ENCODE measurements at places on chromosomes 5 and 9.

DNA sequence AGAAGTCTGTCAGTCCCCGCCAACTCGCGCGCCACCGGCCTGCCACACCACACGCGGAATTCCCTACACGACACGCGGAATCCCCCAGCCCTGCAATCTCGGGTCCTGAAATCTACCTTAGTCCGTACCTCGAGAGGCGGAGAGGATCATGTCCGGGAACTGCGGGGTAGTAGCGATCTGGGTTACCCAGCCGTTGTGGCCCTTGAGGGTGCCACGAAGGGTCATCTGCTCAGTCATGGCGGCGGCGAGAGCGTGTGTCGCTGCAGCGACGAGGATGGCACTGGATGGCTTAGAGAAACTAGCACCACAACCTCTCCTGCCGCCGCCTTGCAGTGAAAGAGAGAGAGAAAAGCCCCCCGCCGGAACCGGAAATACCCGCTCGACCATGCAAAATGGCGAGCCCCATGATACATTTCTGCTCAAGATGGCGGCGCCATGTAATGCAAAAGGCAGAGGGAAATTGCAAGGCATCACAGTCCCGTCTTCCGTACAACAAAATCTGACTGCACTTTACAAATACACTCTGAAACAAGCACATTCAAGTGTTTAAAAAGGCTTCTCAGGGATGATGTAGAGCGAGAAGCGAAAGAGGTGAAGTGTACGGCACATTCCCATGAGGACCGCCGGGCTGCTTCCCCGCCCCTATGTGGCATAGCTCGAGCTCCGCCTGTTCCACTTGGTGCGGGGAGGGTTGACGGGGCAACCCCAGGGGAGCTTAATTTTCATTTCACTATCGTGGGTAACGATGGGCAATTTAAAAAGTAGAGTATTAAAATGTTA lies at the start of gene RACK1:
Gene RACK1, minus strand, starts transcription at position 343 of the 780 bp plus-strand sequence. Its CDS starts 106 bp downstream, at position 237.
- no peaks in the 10 kb centered on the region for H3K27me3 ChIP-seq
- H3K4me3 ChIP-seq: peak within 1 kb of the TSS; percentile 91
- DNase-seq: peak; percentile 87
- peak within 1 kb of the TSS; percentile 98 for H3K27ac ChIP-seq
- H3K4me1 ChIP-seq: peaks cover 39% of the 10 kb centered on the region
- peaks cover 10% of the 10 kb centered on the region for H3K36me3 ChIP-seq

GRCh38 chr9:69180200-69180599 lies 6.1 kb downstream of the TJP2 start:
- peaks cover 21% of the 10 kb centered on the region for H3K36me3 ChIP-seq
- H3K4me3 ChIP-seq: no peak overlapping the region
- H3K27me3 ChIP-seq: no peaks in the 10 kb centered on the region
- H3K27ac ChIP-seq: peak overlapping the region; percentile 53

GRCh38 chr5:14138608-14139540 lies 4.3 kb upstream of the TRIO start:
- no peak overlapping the region for H3K4me3 ChIP-seq
- peaks cover 10% of the 10 kb centered on the region for H3K4me1 ChIP-seq
- no peak for DNase-seq
- H3K36me3 ChIP-seq: no peaks in the 10 kb centered on the region
- H3K27ac ChIP-seq: no peak overlapping the region
- H3K27me3 ChIP-seq: no peaks in the 10 kb centered on the region

GRCh38 chr9:70043285-70043684 lies 363 bp upstream of the MAMDC2 start:
- H3K36me3 ChIP-seq: no peaks in the 10 kb centered on the region
- H3K4me1 ChIP-seq: no peaks in the 10 kb centered on the region
- H3K27ac ChIP-seq: no peak overlapping the region
- H3K27me3 ChIP-seq: peaks cover 51% of the 10 kb centered on the region
- H3K4me3 ChIP-seq: no peak overlapping the region

GRCh38 chr9:70298245-70298771 lies 39.5 kb downstream of the SMC5 start:
- peaks cover 3% of the 10 kb centered on the region for H3K36me3 ChIP-seq
- H3K4me1 ChIP-seq: no peaks in the 10 kb centered on the region
- no peak for DNase-seq
- H3K4me3 ChIP-seq: no peak overlapping the region
- no peaks in the 10 kb centered on the region for H3K27me3 ChIP-seq

- no peak overlapping the region for H3K27ac ChIP-seq
- no peak for DNase-seq
- H3K27me3 ChIP-seq: peaks cover 4% of the 10 kb centered on the region
- no peaks in the 10 kb centered on the region for H3K36me3 ChIP-seq
- H3K4me3 ChIP-seq: no peak overlapping the region
These were observed 38.4 kb upstream of the PCA3 start for GRCh38 chr9:76725885-76726284.

- no peaks in the 10 kb centered on the region for H3K4me1 ChIP-seq
- no peak overlapping the region for H3K4me3 ChIP-seq
- H3K27me3 ChIP-seq: no peaks in the 10 kb centered on the region
- H3K36me3 ChIP-seq: no peaks in the 10 kb centered on the region
- DNase-seq: no peak
These were observed 98.1 kb downstream of the PAX5 start for GRCh38 chr9:36935768-36936497.

- H3K27ac ChIP-seq: peak within 1 kb of the TSS; percentile 69
- peaks cover 47% of the 10 kb centered on the region for H3K4me1 ChIP-seq
- H3K4me3 ChIP-seq: peak within 1 kb of the TSS; percentile 91
- H3K36me3 ChIP-seq: no peaks in the 10 kb centered on the region
- DNase-seq: peak; percentile 90
These were observed at the start of gene AOPEP for GRCh38 chr9:94726495-94727191. AOPEP (plus strand) TSS chr9:94726699; CDS start chr9:94759784, 33,085 bp downstream.

DNA sequence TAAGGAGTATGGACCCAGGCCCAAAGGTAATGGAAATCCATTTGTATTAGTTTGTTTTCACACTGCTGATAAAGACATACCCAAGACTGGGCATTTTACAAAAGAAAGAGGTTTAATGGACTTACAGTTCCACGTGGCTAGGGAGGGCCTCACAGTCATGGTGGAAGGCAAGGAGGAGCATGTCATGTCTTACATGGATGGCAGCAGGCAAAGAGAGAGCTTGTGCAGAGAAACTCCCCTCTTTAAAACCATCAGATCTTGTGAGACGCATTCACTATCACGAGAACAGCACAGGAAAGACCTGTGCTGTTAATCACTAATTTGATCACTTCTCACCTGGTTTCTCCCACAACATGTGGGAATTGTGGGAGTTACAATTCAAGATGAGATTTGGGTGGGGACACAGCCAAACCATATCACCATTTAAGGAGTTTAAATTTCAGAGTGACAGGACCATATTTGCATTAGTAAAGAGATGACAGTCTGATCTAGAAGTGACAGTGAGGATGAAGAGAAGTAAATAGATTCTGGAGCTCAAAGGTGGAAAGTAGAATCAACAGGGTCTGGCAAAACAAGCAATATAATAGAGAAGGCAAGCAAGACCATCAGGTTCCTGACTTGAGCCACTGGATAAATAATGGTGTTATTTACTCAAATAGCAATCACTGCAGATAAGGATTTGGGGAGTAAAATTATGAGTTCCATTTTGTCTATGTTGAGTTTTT lies 7.5 kb upstream of the FAM169A start:
- peak overlapping the region; percentile 53 for H3K27ac ChIP-seq
- peaks cover 80% of the 10 kb centered on the region for H3K4me1 ChIP-seq
- H3K4me3 ChIP-seq: no peak overlapping the region
- peak; percentile 77 for DNase-seq
- H3K36me3 ChIP-seq: no peaks in the 10 kb centered on the region
- H3K27me3 ChIP-seq: no peaks in the 10 kb centered on the region
